GM12878 (cell line): ENCODE measurements at places on chromosomes 16 and 17.

- DNase-seq: no peak
Observed at GRCh38 chr16:8113843-8114242, 476.5 kb downstream of the TMEM114 start.

- no peak for DNase-seq
Observed at GRCh38 chr16:68228652-68229051, 7.3 kb downstream of the ESRP2 start.

DNA sequence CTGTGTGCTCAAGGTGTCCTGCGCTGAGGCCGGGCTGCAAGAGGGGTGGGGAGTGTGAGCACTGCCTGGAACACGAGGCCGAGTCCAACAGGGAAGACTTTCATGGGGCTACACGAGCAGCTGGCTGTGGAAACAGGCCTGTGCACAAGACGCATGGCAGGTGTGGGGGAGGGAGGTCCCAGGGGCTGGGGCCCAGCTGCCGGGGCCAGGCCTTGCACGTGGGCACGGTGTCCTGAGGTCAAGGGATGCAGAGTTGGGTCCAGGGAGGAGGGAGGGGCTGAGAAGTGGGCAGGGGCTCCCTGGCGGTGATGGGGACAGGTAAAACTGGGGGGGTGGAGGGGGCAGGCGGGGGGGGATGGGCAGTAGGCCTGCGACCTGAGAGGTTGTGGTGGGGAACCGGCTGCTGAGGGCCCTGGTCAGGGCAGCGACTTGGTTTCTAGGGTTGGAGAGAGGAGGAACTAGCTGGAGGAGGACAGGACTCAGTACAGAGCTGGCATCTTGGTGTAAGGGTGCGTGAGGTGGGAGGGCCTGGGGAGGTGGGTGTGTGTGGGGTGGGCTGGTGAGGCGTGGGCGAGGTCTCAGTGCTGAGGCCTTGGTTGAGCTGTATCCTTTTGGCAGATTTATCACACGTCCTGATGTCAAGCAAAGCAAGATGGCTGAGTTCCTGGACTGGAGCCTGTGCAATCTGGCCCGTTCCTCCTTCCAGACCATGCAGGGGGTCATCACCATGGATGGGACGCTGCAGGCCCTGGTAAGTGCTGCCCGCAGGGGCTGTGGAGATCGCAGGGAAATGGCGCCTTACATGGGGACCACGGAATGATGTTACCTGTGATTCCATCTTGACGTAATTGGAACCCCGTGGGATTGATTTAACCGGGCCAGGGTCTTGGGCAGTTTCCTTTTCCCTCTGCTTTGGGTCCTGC is 29.4 kb downstream of the TBCD start:
- DNase-seq: no peak

DNA sequence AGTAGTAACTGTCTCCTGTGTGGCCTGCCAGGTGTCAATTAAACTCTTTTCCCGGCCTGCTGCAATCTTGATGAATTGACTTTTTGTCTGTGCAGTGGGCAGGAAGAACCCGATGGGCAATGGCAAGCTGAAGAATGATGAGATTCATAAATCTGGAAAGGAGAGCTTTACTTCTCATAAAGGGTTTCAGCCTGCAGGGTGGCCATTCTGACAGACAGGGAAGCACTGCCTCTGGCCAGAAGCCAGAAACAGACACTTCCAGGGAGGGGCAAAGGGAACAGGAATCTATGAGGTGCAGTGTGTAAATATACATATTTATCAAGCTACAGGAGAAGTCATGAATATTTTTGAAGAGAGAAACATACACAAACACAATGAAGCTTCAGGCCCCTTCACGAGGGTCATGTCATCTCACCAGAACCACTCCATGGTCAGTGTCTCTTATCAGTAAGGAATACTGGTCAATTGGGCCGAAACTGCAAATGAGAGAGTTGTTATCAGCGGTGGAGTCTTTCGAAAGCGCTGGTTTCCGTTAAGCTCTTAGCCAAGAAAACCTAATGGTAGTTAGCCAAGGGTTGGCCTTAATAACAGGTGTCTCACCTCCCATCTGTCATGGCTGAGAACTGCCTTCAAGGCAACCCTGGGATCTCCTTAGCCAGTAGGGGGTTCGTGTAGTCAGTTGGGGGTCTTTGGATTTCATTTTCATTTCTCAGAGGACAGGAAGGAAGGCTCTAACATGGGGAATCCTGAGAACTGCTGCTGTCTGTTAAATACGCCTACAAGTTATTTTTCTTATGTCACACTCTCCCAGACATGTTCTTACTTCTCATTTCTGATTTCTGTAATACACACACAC is 1.2 kb upstream of the NARF start:
- DNase-seq: no peak

DNA sequence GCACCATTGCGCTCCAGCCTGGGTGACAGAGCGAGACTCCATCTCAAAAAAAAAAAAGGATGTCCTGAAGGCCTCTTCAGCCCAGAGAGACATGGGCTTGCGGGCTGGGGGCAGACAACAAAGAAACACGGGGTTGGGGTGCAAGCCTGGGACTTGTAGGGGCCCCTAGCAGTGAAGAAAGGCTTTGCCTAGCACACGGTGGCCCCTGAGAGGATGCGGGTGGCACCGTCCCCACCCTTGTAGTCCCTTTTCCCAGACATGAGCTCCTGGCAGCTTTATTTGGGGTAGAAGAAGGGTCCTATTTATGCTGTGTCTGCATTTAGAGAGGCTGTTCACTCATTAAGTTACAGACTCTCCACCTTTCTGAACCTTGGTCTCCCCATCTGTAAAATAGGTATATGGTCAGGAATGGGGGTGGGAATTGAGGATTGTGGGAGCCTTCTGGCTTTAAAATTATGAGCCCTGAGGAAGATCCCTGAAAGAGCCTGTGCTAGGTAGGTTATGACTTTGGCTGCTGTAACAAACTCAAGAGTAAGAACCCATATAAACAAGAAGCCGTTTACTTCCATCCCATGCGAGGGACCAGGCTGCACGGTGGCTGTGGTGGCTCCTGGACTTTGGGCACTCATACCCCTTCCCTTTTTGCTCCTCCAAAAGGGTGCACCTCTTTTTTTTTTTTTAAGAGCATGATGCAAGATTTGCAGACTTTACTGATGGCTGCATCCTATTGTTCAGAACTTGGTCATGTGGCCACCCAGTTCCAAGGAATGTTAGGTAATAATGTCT is 20.6 kb upstream of the ADGRG1 start:
- DNase-seq: no peak

DNA sequence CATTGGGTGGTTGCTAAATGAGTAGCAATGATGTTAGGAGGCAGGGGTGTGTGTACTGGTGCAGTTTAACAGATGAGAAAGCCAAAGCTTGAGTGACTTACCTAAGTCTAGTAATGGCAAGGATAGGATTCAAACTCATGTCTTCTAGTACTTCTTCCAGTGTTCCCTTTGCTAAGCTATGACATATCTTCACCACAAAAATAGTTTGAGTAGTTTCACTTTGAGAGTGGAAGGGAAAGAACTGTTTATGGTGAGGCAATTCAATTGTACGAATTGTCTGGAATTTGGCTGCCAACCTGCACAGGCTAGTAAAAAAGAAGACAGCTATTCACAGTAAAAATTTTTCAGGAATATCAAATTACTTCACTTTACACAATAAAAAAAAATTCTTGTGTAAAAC is 138.0 kb downstream of the NLK start:
- DNase-seq: no peak

DNA sequence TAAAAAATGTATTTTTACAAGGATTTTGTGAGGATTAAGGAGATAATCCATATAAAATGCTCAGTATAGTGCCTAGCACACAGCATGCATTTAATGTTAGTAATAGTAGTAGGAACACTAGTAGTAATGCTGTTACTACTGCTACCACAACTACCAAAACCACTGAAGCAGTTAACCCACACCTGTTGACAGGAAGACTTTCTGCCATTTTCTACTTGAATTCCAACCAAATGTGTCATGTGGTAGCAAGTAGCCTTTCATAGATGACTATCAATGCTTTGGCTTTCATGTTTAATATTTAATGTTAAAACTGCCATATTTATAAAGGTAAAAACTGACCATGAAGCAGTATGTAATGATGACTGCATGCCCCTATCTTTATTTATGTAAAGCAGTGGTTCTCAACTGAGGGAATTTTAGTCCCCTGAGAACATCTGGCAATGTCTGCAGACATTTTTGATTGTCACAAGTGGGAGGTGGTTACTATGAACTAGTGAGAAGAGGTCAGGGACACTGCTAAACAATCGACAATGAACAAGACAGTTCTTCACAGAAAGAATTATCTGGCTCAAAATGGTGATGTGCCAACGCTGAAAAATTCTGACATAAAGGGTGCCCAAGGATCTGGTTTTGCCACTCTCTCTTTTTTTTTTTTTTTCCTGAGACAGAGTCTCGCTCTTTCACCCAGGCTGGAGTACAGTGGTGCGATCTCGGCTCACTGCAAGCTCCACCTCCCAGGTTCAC is 89.4 kb downstream of the ITFG1 start:
- no peak for DNase-seq

DNA sequence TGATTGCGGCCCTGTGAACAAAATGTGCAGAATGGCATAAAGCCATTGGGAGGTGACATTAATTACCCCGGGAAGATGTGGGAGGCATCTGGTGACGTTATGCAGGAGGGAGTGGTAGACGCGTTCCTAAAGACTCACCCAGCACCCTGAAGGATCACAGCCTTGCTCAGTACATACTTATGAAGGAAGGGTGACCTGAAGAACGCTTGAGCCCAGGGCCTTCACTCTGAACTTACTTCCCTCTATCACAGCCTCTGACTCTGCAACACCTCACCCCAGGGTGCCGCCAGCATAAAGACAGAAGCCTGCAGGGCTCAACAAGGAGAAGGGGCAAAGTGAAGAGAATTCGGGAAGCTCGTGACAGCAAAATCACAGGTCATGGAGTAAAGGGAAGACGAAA is 9.4 kb downstream of the MFSD6L start:
- DNase-seq: no peak

DNA sequence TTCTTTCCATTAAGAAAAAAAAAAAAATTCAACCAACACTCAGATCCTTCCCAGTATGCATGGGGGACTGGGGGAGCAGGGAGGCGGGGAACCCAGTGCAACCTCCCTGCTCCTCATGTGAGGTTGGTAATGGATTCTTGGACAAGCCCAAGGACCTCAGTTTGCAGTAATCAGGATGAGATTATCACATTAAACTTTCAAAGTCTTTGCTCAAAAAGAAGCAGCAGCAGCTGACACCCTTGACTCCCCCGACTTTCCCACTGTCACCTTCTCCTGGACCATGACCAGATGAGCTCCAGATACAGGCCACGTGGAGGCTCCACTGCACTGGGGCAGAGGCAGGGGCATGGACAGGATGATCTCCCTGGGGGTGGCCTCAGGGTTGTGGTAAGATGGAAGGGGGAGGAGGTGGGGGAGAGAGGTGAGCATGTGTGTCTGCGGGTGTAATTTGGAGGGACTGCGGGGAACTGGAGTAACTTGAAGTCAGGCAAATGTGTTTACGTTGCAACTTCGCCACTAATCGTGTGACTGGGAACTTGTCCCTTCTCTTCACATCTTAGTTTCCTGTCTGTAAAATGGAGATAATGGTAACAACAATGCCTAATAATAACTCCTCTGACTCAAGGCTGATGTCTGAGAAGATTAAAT is 19.8 kb downstream of the ZNF385C start:
- no peak for DNase-seq

DNA sequence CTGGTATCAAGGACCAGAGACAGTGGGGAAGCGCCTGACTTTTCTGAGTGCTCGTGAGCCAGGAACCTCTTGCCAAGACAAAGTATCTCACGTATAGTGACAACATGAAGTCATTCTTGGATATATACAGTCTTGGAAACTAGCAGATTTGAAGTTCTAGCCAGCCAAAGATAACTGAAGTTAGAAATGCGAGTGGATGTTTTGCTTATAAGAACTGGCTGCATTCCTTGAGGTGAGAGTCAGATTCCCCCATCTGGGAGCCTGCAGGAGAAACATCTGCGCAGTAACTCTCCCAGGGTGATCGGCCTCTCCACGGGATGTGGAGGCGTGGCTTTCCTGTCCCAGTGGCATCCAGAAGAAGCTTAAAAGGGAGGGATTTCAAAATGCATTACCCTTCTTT is 89.8 kb downstream of the SHISA6 start:
- DNase-seq: no peak

DNA sequence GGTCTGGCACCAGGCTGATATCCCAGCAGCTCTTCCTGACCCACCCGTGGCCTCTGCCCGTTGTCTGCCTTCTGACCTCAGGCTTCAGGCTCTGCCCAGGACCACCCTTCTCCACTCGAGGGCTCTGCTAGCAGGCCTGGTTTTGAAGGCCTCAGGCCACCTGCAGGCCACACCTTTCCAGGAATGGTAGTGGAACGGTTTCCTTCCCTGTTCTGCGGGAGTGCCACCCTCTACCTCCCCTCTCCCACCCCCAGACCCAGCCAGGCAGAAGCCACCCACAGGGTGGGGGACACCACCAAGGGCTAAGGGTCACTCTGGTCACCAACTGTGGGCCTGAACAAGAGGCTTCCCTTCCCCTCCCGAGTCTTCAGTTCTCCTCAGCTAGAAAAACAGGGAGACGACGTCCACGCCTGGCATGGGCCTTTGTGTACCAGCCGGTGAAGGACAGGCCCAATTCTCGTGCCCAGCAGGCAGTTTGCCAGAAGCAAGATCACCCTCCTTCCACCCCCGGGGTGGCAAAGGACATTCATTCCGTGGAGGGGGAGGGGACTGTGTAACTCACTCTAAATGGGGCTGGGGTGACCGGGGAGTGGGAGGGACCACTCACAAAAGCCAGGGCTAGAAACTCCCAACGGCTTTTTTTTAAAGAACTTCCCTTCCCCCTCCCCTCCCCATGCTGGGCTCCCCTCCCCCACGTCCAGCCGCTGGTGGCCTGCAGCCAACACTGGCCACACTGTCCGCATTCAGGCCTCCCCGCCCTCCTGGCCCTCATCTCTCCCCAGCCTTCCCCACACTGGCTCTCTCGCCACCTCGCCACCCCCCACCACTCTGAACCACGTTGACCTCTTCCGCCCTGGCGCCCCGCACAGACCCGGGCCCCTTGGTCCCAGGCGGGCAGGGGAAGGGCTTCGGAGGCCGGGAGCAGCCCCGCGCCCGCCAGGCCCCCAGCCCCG is 7.7 kb downstream of the CBX4 start:
- no peak for DNase-seq

DNA sequence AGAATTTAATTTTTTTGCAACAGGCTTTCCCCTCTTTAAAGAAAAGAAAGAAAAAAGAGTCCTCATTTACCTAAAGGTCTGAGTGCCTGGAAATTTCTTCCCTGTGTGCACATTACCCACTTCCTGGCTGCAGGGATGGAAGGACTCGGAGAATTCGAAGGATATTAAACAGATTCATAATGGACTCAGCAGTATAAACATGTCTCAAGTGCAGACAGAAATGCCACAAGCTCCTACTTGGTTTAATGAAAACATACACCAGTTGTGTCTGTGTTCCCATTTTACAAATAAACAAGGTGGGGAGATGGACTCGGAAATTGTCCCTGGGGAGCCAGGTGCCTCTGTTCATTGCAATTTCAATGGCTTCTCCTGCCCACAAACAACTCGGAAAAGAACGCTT is 47.2 kb downstream of the MEOX1 start:
- no peak for DNase-seq

DNA sequence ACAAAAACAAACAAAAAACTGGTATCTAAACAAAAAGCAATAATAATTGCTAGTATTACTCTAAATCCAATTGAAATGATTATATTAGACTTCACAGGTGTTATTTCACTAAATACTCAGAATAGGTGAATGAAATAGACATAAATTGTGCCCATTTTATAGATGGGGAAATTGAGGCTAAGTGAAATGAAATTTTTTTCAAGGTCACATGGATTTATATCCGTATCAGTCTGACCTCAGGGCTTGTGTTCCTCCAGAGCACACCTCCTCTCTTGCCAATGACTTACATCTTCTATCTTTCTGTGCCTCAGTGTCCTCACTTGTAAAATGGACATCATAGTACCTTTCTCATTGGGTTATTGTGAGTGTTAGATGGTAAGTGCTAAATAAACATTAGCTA is 72.3 kb downstream of the GP2 start:
- no peak for DNase-seq
